ENCODE measurements at places on chromosomes 2 and 18.
A peak's percentile ranks its signal among the peaks of the same experiment; 100 is the strongest.

- DNase-seq = no peak
These were observed 323.1 kb downstream of the KCNJ3 start for GRCh38 chr2:155021618-155022017.

- DNase-seq = no peak
These were observed 254.3 kb downstream of the BCL11A start for GRCh38 chr2:60299179-60299578.

GRCh38 chr2:75007819-75008218, 49.4 kb downstream of the POLE4 start:
- DNase-seq = no peak

- peak; percentile 3 for DNase-seq
These were observed 543.7 kb downstream of the TRIB2 start for GRCh38 chr2:13260402-13260801.

DNA sequence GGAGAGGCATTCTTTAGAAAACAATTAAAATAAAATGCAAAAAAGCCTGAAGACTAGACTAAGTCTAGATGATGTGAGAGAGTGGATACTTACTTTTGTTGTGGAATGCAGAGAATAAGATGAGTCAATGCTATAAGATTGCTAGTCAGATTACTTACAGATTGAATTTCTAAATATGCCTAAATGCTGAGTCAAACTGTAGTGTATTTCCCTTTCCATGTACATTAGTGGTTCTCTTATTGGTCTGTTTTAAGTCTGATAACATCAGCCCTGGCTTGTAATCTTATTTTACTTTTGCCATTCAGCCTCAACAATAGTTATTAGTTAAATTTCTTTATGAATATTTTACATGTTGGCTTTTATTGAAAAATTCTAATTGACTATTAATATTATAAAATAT, 702.7 kb downstream of the SOCS6 start:
- no peak for DNase-seq
